ENCODE measurements at places on chromosomes 11 and 22.
A peak's percentile ranks its signal among the peaks of the same experiment; 100 is the strongest.

DNA sequence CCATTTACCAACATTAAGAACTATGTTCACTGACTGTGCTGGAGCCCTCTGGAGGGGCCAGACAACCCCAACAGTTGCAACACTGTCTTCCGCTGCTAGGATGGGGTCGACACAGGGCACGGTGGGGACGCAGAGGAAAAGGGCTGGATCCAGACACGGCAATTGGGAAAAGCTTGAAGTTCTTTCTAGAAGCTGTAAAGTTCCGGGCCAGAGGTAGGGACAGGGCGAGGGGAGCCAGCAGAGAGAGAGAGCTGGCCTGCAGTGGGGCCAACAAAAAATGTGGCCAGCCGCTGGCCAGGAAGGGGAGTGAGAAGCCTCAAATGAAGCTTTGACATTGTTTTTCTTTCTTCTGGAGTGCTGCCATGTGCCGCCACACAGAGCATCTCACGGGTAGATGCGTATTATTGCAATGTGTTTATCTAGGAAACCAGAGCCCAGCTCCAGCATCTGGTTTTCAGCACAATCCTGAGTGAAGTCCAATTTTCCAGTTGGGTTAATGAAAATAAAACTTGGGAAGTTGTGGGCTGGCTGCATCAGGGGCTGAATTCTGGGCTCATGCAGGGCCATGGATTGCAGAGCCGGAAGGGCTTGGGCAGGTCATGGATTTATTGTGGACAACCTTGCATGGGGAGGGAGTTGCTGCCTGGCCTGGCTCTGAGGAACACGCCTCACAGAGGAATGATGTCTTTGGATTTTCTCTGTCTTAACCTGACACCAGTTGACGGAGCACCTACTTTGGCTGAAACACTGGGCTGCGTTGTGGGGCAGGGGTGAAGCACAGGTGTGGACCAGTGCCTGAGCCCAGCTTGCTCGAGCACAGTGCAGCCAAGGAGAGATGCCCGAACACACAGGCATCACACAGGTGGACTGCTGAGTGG is 67.6 kb upstream of the AMPD3 start:
- H3K4me3 ChIP-seq = no peak overlapping the region
- H3K27ac ChIP-seq = no peak overlapping the region
- no peaks in the 10 kb centered on the region for H3K36me3 ChIP-seq
- no peaks in the 10 kb centered on the region for H3K27me3 ChIP-seq
- DNase-seq = no peak

GRCh38 chr11:128853559-128853958 is 13.5 kb downstream of the KCNJ1 start:
- no peaks in the 10 kb centered on the region for H3K27me3 ChIP-seq
- H3K36me3 ChIP-seq = no peaks in the 10 kb centered on the region
- H3K4me1 ChIP-seq = no peaks in the 10 kb centered on the region
- DNase-seq = no peak
- no peak overlapping the region for H3K27ac ChIP-seq

DNA sequence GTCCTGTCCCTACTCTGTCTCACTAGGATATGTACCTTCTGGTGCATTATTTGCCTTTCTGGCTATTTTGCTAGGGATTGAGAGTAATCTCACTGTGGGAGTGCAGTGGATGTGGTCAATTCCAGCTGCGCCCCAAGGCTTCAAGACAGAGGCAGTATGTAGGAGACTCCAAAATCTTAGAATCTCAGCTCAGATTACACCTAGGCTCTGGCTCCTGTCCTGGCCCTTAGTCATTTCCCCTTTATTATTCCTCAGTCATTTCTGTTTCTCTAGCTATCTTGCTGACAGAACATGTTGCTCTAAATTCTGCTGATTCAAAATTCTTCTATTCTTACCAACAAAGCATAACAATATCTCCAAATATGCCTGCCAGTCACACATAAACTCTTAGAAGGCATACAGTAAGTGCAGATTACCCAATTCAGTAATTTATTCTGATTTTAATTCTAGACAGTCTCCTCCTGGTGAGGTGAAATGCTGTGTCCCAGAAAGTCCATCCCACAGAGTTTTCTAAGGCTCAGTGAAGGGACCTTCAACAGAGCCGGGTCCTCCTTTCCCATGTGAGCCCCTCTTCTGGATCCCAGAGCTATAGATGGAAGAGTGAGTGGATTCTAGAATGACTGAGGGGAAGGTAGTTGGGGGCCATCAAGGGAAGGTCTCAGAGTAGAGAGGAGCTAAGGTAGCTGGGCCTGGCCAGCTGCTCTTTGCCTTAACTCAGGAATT is 24.3 kb upstream of the GLYATL1 start:
- H3K27ac ChIP-seq = no peak overlapping the region
- no peak overlapping the region for H3K4me3 ChIP-seq
- no peaks in the 10 kb centered on the region for H3K27me3 ChIP-seq
- no peak for DNase-seq
- no peaks in the 10 kb centered on the region for H3K36me3 ChIP-seq

DNA sequence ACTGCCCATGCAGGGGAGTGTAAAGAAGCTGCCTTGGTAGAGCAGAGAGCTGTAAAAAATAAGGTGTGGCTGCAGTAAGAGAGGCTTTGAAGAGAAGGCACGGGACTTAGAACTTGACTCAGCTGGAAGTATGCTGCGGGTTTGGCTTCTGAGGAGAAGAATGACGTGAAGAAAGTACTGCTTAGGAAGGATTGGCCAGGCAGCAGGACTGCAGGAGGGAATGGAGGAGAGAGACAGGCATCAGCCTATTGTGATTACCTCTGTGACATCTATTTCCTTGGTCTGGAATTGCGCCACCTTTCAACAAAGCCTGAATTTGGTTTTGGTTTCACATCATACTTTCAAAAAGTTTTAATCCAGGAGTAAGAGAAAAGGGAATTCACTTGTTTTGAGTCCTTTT is 22.5 kb downstream of the PRRG4 start:
- H3K4me3 ChIP-seq = no peak overlapping the region
- no peaks in the 10 kb centered on the region for H3K4me1 ChIP-seq
- H3K27me3 ChIP-seq = no peaks in the 10 kb centered on the region
- DNase-seq = no peak

GRCh38 chr11:2136209-2136951 is 2.8 kb downstream of the IGF2 start:
- H3K27me3 ChIP-seq = peaks cover 3% of the 10 kb centered on the region
- H3K4me1 ChIP-seq = no peaks in the 10 kb centered on the region
- no peak overlapping the region for H3K4me3 ChIP-seq
- H3K27ac ChIP-seq = no peak overlapping the region
- H3K36me3 ChIP-seq = no peaks in the 10 kb centered on the region

GRCh38 chr22:36936362-36937116 is 23.1 kb downstream of the CSF2RB start:
- H3K27me3 ChIP-seq = no peaks in the 10 kb centered on the region
- DNase-seq = no peak
- no peaks in the 10 kb centered on the region for H3K4me1 ChIP-seq

GRCh38 chr11:35794333-35794732 is 131.8 kb downstream of the TRIM44 start:
- no peaks in the 10 kb centered on the region for H3K36me3 ChIP-seq
- no peaks in the 10 kb centered on the region for H3K27me3 ChIP-seq
- H3K4me1 ChIP-seq = no peaks in the 10 kb centered on the region
- no peak for DNase-seq
- H3K27ac ChIP-seq = no peak overlapping the region
- no peak overlapping the region for H3K4me3 ChIP-seq

DNA sequence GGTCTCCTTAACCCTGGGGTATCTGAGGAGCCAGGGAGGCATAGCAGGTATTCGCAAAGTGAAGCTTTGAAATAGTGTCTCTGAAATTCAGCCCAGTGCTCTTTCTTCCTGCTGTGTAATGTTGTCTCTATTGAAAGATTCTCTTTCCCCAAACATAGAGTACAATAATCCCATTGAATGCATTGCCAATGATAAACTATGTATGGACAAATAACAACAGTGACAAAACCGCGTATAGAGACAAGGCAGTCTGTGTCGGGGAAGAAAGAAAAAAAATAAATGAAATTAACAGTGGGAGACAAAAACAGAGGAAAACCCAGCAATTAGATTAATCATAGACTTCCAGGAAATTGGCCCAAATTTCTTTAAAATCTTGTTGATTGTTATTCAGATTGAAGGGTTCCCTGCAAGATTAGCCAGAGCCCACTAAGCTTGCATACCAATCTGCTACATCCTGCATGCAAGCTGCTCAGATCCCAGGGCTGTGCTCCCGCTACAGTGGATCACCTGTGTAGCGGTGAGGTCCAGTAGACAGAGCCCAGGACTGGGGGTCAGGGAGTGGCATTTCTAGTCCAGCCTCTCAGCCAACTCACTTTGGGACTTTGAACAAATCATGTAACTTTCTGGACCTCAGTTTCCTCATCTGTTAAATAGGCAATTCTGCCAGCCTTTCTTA is 492.8 kb downstream of the INSC start:
- no peak overlapping the region for H3K4me3 ChIP-seq
- H3K36me3 ChIP-seq = no peaks in the 10 kb centered on the region
- no peaks in the 10 kb centered on the region for H3K4me1 ChIP-seq
- no peak overlapping the region for H3K27ac ChIP-seq

GRCh38 chr11:19955660-19956059 is 204.6 kb downstream of the DBX1 start:
- no peaks in the 10 kb centered on the region for H3K4me1 ChIP-seq
- H3K36me3 ChIP-seq = no peaks in the 10 kb centered on the region
- no peak overlapping the region for H3K4me3 ChIP-seq
- DNase-seq = no peak

DNA sequence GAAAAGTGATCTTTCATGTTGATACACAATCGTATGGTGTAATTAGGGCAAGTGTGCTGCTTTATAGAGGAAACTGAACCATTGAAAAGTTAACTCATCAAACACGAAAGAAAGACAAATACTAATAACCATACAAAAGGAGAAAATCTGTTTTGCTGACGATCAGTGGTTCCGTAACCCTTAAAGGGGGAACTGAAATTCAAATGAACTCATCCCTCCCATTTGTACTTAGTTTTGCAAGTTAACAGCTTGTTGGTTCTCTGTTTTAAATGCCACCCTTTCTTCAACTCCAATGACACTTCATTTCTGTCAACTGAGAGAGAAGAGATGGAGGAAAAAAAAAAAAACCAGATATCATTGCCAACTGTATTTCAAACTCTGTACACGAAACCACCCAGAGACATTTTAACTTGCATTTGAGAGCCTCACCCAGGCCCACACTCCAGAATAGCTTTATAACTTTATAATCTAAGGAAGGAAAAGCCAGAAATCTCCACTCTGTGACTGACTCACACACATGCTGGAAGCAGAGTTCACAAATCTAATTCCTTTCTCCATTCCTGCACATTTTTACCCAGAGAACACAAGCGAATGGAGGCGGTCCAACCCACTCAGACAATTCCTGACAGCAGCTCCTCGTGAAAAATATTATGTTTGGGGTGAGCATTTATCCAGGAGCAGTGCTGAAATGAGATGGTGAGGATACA is 17.4 kb upstream of the CSNK2A3 start:
- no peaks in the 10 kb centered on the region for H3K36me3 ChIP-seq
- H3K27me3 ChIP-seq = no peaks in the 10 kb centered on the region
- H3K27ac ChIP-seq = no peak overlapping the region
- no peak overlapping the region for H3K4me3 ChIP-seq
- DNase-seq = no peak

DNA sequence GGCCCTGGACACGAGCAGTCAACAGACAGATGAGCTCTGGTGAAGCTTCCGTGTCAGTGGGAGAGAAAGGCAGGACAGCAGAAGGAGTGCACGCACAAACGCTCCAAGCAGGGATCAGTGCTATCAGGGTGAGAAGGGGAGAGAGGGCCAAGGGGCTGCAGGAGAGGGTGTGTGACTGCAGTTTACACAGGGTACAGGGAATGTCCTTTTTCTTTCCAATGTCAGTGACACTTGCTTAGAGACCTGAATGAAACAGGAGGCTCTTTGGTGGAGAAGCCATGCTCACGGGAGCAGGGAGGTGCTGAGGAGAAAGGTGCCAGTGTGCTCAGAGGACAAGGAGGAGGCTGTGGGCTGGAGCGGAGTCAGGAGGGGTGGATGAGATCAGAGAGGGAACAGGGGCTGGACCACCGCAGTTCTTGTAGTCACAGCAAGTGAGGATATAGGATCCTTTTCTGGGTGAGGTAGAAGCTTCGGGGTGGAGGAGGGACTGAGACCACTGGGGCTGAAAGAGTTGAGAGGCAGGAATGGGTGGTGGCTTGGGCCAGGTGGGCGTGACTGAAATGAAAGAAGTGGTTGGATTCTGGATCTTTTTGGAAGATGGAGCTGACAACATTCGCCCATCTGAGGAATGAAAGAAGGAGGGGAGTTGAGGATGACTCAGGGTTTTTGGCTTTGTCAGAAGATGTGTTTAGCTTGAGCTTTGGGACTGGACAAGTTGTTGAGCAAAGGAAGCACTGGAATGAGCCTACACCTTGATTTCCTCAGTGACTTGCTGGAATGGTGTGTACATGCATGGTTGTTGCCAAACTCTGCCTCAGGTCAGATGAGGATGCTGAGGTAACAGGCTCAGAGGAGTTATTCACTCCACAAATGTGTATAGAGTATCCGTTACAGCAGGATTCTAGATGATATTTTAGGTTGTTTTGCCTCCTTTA is 87.9 kb downstream of the ADAMTS15 start:
- no peak overlapping the region for H3K27ac ChIP-seq
- no peaks in the 10 kb centered on the region for H3K36me3 ChIP-seq
- no peaks in the 10 kb centered on the region for H3K27me3 ChIP-seq

- H3K27me3 ChIP-seq = no peaks in the 10 kb centered on the region
- H3K4me3 ChIP-seq = no peak overlapping the region
- peaks cover 53% of the 10 kb centered on the region for H3K4me1 ChIP-seq
- peak overlapping the region; percentile 30 for H3K27ac ChIP-seq
- DNase-seq = no peak
These were observed 5.3 kb downstream of the PICALM start for GRCh38 chr11:86063536-86063935.

DNA sequence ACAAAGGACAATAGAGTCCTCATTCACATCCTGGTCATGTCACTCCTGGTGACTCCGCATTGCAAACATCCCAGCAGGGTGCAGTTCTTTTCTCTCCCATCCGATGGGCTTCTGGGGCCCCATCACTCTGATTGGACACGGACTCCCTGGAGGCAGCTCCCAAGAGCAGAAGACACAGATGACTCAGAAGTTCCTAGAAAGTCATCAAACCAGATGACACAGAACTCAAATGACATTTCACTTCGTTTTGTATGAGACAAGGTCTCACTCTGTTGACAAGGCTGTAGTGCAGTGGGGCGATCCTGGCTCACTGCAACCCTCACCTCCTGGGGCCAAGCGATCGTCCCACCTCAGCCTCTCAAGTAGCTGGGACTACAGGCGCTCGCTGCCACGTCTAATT is 33.2 kb downstream of the ZNF195 start:
- no peaks in the 10 kb centered on the region for H3K4me1 ChIP-seq
- DNase-seq = no peak
- no peak overlapping the region for H3K27ac ChIP-seq
- no peak overlapping the region for H3K4me3 ChIP-seq
- H3K27me3 ChIP-seq = no peaks in the 10 kb centered on the region

- no peaks in the 10 kb centered on the region for H3K36me3 ChIP-seq
- H3K27ac ChIP-seq = peak overlapping the region; percentile 81
- peaks cover 54% of the 10 kb centered on the region for H3K4me1 ChIP-seq
- no peaks in the 10 kb centered on the region for H3K27me3 ChIP-seq
- DNase-seq = no peak
These were observed 762 bp downstream of the ANKRD13D start for GRCh38 chr11:67289651-67290479.

- no peak overlapping the region for H3K4me3 ChIP-seq
- no peak overlapping the region for H3K27ac ChIP-seq
- DNase-seq = no peak
- H3K36me3 ChIP-seq = no peaks in the 10 kb centered on the region
- H3K4me1 ChIP-seq = no peaks in the 10 kb centered on the region
- no peaks in the 10 kb centered on the region for H3K27me3 ChIP-seq
These were observed 197.0 kb downstream of the PGR start for GRCh38 chr11:100932474-100933100.

GRCh38 chr11:79018371-79018849 is 422.4 kb downstream of the TENM4 start:
- no peak overlapping the region for H3K4me3 ChIP-seq
- no peaks in the 10 kb centered on the region for H3K36me3 ChIP-seq
- peaks cover 4% of the 10 kb centered on the region for H3K27me3 ChIP-seq
